ENCODE measurements at places on chromosomes 11 and 22. TPM values are rescaled to one million over a fixed set of nuclear protein-coding genes. Genes with fewer than 3 reads are reported as not detected.

The BATF2 gene
- 0.59 TPM for total RNA-seq

The UBQLNL gene
- total RNA-seq = not detected

The CD3E gene
- not detected for total RNA-seq

The CARD18 gene
- not detected for total RNA-seq

The ACR gene
- total RNA-seq = not detected

The HOATZ gene
- total RNA-seq = not detected

The CNIH2 gene
- 0.72 TPM for total RNA-seq

The XKR3 gene
- 0.14 TPM for total RNA-seq

The AGBL2 gene
- 2.8 TPM for total RNA-seq

The ADAMTS15 gene
- total RNA-seq = 0.67 TPM

The DYNC2H1 gene
- 7.7 TPM for total RNA-seq

The PGA3 gene
- not detected for total RNA-seq

The SORL1 gene
- 1.7 TPM for total RNA-seq

Measured in A172 (cell line).